ENCODE measurements at places on chromosomes 4 and X.

DNA sequence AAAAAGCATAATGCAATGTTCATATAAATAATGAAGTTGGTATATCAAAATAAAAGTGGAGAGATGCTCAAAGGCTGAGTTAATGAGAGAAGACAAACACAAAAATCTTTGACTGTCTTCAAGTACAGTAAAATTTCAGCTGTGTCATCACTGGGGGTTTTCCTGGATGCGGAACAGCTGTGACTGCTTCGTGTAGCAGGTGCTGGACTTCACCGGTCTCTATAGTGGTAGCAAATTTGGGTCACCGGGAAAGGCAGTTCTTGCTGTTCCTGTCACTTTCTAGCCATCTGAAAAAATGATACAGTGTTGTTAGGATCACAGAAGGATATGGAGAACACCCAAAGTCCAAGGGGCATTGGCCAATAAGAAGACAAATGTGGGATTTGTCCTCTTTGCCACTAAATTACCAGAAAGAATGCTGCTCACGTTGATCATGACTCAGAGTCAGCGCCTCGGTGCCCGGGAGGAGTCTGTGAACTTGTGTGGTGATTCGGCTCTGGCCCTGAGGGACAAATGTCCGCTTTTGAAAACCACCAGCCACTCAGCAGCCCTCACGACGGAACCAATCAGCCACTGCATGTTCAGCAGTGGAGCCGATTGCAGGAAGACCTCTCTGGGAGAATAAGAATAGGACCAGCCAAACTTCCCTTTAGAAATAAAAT is 230.1 kb upstream of the FAT1 start:
- no peak for DNase-seq

GRCh38 chr4:145827885-145828284 is 110.7 kb downstream of the ZNF827 start:
- DNase-seq = no peak

DNA sequence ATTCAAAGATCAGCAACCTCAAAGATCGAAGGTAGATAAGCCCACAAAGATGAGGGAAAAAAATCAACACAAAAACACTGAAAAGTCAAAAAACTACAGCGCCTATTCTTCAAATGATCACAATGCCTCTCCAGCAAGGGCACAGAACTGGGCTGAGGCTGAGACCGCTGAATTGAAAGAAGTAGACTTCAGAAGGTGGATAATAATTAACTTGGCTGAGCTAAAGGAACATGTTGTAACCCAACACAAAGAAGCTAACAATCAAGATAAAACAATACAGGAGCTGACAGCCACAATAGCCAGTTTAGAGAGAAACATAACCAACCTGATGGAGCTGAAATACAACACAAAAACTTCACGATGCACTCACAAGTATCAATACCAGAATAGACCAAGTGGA is 231.1 kb downstream of the STPG2 start:
- DNase-seq = no peak

GRCh38 chr4:128796934-128797333 is 12.6 kb upstream of the JADE1 start:
- peak; percentile 53 for DNase-seq

DNA sequence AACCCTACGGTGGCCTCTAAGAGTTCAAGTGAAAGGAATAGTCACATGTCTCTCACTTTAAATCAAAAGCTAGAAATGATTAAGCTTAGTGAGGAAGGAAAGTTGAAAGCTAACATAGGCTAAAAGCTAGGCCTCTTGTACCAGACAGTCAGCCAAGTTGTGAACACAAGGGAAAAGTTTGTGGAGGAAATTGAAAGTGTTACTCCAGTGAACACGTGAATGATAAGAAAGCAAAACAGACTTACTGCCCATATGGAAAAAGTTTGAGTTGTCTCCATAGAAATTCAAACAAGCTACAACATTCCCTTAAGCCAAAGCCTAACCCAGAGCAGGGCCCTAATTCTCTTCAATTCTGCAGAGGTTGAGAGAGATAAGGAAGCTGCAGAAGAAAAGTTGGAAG is 51.5 kb upstream of the RAB9B start:
- DNase-seq = no peak

DNA sequence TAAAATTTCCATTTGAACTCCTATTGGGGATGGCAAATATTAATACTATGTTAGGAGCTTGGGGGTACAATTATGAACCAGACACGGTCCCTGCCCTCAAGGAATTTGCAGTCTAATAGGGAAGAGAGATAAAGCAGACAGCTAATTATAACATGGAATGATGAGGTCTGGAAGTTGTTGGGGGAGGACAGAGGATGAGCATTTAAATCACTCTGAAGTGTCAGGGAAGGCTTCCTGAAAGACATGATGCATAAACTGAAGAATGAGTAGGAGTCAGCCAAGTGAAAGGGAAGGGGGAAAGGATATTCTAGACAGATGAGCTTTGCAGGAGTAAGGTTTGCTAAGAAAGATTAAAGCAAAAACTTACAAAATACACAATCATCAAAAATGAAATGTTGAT is 15.9 kb downstream of the PLAC1 start:
- no peak for DNase-seq
